Activated CD8-positive, alpha-beta memory T cell treated with anti-CD3 and anti-CD28 coated beads, Interleukin-2, amount 50 U/mL, for 4 hours (primary cell): ENCODE measurements at places on chromosomes 2 and 18.

DNA sequence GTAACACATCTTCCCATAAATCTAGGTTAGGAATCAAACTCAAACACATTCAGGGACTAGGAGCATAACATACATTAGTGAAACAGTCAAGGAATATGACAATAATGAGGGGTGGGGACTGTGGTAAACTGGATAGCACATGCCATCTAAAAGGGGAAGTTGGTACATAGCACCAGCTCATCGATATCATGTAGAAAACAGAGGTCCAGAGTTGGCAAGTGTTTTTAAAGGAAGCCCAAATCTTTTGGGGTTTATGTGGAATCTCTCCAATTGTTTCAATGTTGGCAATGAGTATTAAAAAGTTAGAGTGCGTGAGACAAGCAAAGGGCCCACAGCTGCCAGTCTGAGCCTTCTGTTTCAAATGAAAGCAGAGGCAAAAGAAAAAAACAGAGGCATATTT lies 24.4 kb downstream of the KLF7 start:
- no peak for DNase-seq

- DNase-seq = no peak
Measured at GRCh38 chr2:10947005-10947440, 35.3 kb downstream of the KCNF1 start.

DNA sequence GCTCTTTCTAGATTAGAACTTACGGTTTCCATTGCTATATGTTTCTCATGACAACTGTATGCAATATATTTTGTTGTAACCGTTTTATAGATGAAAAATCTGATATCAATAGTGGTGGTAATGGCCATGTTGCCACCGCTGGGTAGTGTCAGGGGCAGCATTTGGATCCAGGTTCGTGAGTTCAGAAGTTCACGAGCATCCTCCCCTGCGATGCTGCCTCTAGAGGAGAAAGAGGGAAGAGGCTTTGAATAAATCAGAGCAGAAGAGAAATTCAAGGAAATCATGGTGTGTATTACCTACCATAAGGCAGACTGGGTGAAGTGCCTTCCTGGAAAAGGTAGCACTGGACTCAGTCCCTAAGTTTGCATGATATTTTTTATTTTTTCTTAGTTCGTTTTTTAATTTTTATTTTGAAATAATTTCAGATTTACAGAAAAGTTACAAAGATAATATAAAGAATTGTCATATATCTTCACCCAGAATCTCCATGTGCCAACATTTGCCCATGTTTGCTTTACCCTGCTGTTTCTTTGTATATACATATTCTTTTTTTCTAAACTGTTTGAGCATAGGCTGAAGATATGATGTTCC lies 3.3 kb upstream of the ZBTB7C start:
- DNase-seq = no peak

GRCh38 chr2:69946351-69947324 lies 14.8 kb downstream of the ASPRV1 start:
- DNase-seq = peak; percentile 51

DNA sequence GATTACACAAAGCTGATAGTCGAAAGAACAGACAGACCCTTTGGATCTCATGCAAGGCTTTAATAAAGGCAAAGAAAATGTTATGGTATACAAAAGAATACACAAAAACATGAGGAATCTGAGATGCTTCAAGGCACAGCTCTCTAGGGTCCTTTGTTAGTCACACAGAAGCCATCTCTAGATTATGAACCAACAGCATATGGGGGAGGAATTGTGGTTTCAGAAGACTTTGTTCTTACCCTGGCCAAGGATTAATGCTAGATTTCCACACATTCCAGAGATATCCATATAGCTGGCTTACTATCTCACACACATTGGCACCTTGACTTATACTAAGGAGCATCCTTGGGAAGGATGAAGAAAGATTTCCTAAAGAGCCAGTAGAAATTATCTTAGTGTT lies 206.1 kb downstream of the GULP1 start:
- DNase-seq = no peak

DNA sequence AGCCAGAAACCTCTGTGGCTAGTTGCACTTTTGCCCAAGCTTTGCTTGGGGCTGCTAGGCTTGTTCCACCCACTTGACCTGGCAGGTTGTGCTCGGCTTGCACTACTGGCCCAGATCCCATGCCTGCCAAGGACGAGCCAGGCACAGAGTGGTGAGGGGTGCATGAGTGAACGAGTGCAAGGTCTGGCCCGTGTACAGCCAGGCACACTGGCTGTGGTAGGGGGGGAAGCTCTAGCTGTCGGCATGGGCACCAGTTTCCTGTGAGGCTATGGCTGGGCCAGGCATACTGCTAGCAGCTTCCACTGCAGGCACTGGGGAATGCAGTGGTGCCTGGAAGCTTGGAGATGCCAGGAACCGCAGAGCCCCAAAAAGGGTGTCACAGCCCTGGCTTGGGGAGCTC lies 210.4 kb downstream of the AKAIN1 start:
- no peak for DNase-seq

DNA sequence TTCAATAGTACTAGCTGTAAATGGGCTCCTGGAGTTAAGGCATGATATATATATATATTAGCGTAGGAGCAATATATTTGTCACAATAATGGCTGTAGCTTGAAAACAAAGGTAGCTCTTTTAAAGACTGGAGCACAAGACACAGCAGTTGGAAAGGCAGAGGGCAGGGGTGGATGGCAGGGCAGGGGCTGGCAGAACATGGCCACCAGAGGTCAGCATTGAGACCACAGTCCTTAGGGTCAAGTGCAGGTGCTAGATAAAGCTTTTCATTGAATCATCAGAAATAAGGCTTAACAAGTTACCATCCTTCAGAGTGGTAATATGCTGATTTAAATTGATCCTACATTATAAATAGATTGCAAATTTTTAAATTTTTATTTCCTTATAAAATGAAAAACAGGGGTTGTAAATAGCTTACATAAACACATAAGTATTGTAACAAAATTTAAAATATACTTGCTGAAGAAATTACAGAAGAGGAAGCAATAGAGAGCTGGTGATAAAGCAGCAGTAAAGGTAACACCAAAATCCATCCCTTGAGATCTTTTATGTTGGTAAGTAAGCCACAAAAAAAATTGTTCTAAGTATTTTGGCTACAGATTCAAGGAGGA lies 161.2 kb upstream of the PIEZO2 start:
- no peak for DNase-seq

DNA sequence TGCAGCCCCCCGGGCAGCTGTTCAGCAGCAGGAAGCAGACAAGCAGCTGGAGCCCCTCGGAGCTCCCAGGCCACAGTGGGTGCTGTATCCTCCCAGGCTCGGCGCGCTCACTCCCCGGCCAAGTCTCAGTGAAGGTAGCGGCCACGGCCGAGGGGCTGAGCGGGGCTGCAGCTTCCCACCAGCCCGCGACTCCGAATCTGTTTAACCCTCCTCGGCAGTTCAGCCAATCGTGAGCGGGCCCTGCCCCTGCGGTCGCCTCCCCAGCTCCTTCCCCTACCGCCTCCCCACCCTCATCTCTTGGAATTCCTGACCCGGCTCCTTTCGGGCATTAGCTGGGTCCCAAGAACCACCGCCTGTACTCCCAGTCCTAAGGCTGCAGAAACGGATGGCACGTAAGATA lies at the start of gene RESP18:
Gene RESP18 (minus strand): TSS at position 203 of the 400 bp plus-strand sequence.
- no peak for DNase-seq

- no peak for DNase-seq
Measured at GRCh38 chr2:178177066-178177679, 17.1 kb upstream of the OSBPL6 start.

- DNase-seq = no peak
Measured at GRCh38 chr18:80251700-80252099, 4.4 kb upstream of the PARD6G start.

- no peak for DNase-seq
Measured at GRCh38 chr2:234339011-234339410, 157.9 kb downstream of the ARL4C start.

- DNase-seq = no peak
Measured at GRCh38 chr2:109290887-109291643, 162.1 kb downstream of the SH3RF3 start.

DNA sequence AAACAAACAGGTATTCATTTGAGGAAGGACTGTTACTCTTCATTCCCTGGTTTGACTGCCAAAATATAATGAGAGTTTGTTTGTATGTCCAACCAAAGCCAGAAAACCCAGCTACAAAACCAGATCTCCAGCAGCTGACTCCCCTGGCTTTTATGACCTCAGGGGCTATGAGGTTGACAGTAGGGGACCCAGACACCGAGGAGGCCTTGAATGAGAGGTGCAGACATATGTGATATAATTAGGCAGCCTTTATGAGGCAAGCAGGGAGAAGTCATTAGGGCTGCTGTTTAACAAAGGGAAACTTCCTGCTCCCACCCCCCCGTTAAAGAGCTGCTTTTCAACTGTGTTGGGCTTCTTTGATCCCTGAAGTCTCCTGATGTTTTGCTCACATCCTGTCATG lies 236.7 kb downstream of the SLC4A3 start:
- no peak for DNase-seq

- no peak for DNase-seq
Measured at GRCh38 chr2:176526995-176527901, 258.0 kb downstream of the MTX2 start.

- no peak for DNase-seq
Measured at GRCh38 chr2:223008162-223008561, 43.8 kb upstream of the KCNE4 start.

- no peak for DNase-seq
Measured at GRCh38 chr2:138115666-138116065, 151.4 kb downstream of the HNMT start.

- DNase-seq = no peak
Measured at GRCh38 chr2:229196448-229196847, 74.6 kb downstream of the PID1 start.

DNA sequence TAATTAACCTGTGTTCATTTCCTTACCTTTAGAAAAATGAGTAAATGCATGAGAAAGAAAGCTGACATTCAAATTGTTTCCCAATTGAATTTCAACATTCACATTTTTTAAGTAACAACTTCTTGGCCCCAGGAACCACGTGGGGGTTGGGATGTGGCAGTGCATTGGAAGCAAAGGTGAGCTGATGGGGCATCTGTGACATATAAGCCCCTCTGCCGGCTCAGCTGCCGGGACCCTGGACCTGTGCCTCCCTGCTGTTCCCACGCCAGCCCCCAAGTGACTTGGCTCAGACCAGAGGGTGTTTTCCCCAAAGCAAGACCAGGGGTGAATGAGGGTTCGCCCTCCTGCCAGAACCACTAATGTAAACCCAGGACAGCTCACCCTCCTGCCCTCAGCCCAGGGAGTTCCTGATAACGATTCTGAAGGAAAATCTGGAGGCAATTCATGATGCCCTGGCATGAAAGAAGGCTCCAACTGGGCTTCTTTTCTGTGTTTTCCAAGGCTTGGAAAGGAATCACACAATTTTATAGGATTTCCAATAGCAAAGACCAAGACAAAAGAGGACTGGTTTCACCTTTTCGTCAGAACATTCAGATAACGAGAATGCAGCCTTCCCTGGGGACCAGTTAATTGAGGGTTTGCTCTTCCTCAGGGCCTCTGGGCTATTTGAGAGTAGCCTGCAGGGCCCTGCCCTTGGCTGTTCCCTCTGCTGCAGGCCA lies 193.2 kb upstream of the TWIST2 start:
- DNase-seq = no peak

DNA sequence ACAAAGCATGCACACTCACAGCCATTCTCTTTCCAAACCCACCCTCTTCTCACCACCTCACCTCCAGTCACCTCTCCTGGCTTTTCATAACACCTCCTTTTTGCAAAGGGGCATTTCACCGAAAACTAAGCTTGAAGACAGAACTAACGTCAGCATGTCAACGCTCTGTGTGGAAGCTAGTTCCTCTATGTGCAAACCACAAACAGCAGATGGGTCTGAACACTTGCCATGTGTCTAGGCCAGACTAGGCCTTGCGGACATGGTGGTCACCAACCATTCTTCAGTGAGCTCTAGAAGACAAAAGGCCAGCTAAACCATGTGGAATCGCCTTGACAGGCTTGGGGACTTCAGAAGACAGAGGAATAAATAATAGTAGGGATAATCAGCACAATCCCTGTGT lies 148.5 kb downstream of the TXNL1 start:
- no peak for DNase-seq

DNA sequence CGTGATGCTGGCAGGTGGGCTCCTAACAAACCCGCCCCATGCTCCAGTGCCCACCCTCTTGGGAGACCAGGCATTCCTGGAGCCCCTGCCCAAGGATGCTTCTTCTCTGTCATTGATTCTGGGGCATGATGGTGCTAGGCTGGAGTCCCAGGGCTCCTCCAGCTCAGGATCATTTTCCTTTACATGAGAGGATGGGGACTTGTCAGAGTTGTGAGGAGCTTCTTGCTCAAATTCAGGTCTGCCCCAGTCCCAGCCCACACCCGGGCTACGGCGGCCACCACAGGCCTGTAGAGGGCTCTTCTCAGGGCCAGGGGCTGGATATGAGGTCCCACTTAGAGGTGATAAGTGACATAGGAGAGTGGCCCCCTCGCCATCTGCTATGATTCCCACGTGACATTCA lies 141.1 kb upstream of the COPS8 start:
- no peak for DNase-seq

- DNase-seq = no peak
Measured at GRCh38 chr2:161576421-161576820, 47.8 kb upstream of the SLC4A10 start.

GRCh38 chr18:67433971-67434370 lies 82.5 kb downstream of the DSEL start:
- DNase-seq = no peak

DNA sequence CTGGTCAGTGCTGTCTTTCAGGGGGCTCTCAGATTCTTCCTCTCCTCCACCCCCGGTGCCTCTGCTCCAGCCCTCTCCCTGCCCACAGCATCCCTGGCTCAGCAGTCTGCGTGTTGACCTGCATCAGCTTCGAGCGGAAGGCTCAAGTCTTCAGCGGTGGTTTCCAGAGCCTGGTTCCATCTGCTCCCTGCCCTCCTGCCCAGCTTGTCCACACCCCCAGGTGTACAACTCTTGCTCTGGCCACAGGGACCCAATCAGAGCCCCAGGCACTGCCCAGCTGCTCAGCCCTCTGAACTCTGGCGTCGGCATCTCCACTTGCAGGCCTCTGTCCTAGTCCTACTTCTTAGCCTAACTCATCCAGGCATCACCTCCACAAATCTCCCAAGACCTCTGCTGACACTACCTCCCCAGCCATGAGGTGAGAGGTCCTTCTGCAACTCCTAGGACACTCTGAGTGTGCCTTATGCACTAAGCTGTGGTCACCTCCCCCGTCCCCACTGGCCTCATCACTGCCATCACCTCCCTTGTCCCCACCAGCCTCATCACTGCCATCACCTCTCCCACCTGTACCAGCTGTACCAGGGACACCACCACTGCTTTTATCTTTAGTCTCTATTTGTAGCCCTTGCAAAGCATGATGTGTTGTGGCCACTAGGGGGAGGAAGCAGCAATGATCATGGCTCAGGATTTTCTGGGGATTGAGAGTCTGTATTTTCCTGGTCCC lies 60.9 kb downstream of the EDAR start:
- peak; percentile 30 for DNase-seq

- no peak for DNase-seq
Measured at GRCh38 chr18:55839343-55839742, 251.4 kb upstream of the TCF4 start.
